KBM-7 (cell line): ENCODE measurements at places on chromosomes 12 and 14.
A peak's percentile ranks its signal among the peaks of the same experiment; 100 is the strongest.

DNA sequence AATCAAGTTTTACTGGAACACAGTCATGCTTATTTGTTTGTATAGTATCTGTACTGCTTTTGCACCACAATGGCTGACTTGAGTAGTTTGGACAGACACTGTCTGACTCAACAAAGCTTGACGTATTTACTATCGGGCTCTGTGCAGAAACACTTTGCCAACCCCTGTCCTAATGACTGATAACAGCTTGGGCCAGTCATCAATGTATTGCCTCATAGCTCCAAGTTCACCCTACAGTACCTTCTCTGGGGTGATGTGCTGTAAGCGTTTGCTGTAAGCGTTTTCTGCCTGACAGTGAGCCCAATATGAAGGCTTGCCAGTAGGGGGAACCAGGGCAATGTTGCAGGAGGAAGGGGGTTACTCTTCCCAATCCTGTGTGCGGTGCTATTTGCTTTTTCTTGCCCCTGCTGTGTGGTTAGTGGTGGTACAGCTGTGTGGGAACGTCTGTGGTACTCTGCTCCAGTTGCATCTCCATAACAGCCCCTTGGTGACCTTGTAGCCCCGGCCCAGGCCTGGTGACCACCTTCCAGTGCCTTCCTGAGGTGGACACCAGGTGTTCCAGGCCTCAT, 5.4 kb upstream of the CCDC177 start:
- peak; percentile 68 for DNase-seq

GRCh38 chr12:123089140-123089539, 61.8 kb downstream of the PITPNM2 start:
- peak; percentile 84 for DNase-seq

GRCh38 chr14:99063620-99064225, 208.3 kb downstream of the BCL11B start:
- no peak for DNase-seq

GRCh38 chr14:103737432-103738045, 21.9 kb downstream of the ZFYVE21 start:
- no peak for DNase-seq
